ENCODE measurements at places on chromosomes 16 and 17. TPM values are rescaled to one million over a fixed set of nuclear protein-coding genes. Genes with fewer than 3 reads are reported as not detected.

Gene CPHXL2
- polyA plus RNA-seq = not detected

Gene SLX1B
- polyA plus RNA-seq = 41.8 TPM

Gene CBX2
- 16.4 TPM for polyA plus RNA-seq

Gene CA5A
- polyA plus RNA-seq = not detected

Gene NETO2
- 71.5 TPM for polyA plus RNA-seq

Gene MMP2
- 11.5 TPM for polyA plus RNA-seq

Gene TMEM92
- 27.5 TPM for polyA plus RNA-seq

GRCh38 chr17:27532269-27533263, 76.3 kb downstream of the KSR1 start:
- DNase-seq = no peak

DNA sequence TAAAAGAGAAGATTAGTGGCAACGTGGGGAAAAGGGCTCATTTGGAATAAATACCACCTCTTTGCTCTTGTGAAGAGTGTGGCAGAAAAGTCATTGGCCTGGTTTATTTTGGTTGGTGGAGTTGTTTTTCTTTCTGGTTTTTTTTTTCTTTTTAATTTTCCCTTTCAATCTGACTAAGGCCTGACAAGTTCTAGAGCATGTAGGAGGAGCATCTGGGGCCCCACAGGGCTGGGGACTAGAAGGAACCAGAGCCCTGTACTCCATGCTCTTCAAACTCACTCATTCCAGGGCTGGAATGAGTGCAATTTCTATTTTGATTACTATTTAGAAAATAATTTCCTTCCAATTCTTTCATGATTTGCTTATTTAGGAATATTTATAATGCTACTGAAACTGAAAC, 13.3 kb downstream of the IRX5 start:
- DNase-seq = no peak

DNA sequence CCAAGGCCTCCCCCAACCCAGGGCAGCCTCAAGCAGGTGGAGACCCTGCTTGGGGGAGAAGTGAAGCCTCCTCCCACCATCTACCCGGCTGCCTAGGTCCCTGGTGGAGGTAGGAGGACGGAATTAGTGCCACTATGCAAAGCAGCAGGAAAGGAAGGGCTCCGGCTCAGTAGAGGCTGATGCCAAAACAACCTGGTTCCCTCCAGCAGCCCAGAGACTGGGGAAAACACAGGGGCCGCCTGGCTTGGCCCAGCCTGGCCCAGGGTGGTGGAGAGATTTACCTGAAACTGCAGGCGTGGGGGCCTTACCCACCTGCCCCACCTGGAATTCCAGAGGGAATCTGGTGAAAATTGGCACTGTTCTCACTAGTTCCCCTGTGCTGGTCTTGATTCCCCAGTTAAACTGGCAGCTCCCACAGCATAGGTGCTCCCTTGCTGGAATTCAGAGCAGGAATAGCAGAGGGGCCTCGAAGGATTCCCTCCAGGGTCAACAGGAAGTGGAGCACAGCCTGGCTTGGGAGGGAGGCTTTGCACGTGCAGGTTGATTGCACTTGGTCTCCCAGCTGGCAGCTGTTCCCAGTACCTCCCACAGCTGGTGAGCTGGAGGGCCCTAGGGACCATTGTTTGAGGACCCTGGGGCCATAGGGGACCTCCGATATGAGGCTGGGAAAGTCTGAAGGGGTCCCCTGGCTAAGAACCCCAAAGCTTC, 4.5 kb downstream of the CD79B start:
- no peak for DNase-seq

- no peak for DNase-seq
Observed at GRCh38 chr16:55041540-55042234, 111.0 kb downstream of the IRX5 start.

DNA sequence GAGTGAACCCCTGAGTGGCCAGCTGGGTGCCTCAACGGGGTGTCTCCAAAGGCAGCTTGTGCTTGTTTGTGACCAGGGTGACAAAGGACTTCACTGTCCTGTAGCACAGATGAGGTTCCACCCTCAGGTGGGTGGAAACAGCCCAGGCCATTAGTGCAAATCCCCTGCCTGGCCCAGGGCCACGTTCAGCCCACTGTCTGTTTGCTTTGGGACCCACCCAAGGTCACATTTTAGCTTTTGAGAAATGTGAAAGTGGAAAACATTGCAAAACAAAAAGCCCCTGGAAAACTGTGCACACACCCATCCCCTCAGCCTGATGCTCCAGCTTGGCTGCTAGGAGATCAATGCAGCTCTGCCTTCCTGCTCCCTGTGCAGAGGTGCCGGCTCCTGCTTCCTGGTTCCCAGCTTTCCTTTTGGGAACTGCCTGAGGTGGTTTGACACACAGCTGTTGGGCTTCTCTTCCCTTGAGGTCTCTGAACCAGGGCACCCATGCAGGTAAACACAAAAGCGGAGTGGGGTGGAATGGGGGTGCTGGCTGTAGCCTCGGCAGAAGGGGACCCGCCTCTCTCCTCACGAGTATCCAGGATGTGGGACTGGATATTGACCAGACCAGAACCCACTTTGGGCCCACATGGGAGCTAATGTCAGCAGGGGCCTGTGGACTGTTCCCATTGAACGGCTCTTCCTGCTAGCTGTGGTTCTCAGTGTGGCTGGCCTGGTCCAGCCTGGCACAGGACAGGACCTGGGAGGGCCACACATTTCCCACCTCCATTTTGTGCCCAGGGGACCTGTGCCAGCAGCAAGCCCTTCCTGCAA, 7.9 kb upstream of the SPHK1 start:
- no peak for DNase-seq

GRCh38 chr17:47279062-47279801, 25.6 kb downstream of the ITGB3 start:
- no peak for DNase-seq

GRCh38 chr17:22409160-22409751, 716.9 kb downstream of the KCNJ18 start:
- no peak for DNase-seq

DNA sequence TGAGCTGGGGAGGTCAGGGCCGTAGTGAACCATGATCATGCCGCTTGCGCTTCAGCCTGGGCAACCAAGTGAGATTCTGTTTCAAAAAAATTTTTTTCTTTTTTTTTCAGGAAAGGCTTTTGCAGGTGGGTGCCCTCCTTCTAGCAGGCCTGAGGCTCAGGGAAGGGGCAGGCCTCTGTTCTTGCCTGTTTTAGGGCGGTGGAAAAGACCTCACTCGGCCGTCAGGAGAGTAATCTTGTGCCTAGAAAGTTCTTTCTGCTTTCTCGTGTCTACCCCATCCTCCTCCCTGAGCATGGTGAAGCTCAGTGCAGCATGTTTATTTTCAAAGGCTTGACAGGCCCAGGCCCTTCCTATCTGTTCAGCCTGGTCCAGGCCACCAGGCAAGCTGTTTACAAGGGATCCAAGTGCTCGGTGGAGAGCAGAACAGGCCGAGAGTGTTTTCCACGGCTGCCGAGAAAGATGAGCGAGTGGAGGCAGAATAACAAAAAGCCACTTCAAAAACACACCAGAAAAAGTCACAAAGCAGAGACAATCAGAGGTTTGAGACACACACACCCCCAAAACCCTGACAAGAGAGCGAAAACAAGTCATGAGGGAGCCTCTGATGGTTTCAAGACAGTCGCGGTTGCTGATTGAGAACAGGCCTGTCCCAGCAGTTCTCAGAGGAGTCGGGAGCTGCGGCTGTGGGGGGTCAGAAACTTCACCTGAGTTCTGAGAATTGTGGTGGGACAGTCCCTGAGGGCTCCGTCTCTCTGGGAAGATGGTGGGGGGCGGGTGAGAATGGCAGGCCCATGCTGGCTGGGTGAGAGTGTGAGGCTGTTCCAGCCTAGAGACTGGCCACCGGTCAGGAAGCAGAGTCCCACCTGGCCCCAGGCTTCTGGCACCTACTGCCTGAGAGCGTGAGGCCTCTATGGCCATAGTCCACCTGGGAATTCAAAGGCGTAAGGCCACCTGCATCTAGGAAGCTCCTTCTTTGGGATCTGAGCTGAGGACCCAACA, 37.5 kb upstream of the CCR7 start:
- DNase-seq = no peak

- DNase-seq = no peak
Observed at GRCh38 chr17:36203335-36203734, 6.8 kb upstream of the CCL3L1 start.

- no peak for DNase-seq
Observed at GRCh38 chr17:4982305-4982704, 5.2 kb downstream of the CAMTA2 start.

- no peak for DNase-seq
Observed at GRCh38 chr16:24683847-24684493, 45.5 kb upstream of the TNRC6A start.

GRCh38 chr16:4833584-4833983, 13.5 kb downstream of the GLYR1 start:
- no peak for DNase-seq

GRCh38 chr17:34826332-34826731, 134.9 kb downstream of the CCT6B start:
- DNase-seq = peak; percentile 59

- DNase-seq = no peak
Observed at GRCh38 chr16:1311738-1312466, 2.5 kb downstream of the UBE2I start.

DNA sequence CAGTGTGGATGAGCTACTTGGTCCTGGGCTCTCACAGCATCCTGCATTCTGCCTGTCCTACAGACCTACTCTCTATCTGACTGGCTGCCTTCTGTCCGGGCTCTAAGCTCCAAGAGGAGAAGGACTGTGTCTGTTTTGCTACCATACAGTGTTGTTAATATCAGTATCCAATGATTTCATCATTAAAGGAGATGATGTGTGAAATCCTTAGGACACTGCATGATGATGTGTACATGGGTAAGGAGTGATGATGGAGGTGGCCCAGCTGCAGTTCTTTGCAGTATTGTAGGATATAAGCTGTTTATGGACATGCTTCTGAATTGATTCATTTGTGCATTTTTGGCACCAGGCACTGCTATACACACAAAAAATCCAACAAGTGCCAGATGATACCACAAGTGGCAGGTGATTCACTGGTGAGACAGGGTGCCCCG, 536.9 kb upstream of the CDH11 start:
- no peak for DNase-seq

GRCh38 chr16:8763899-8764298, 33.5 kb downstream of the TMEM186 start:
- no peak for DNase-seq

Data from A549 (cell line).